HepG2 (cell line): ENCODE measurements at places on chromosomes 13 and 19. TPM values are rescaled to one million over a fixed set of nuclear protein-coding genes. Genes with fewer than 3 reads are reported as not detected.

The SIGLEC12 gene
- total RNA-seq: not detected in 2 replicates

The NDFIP2 gene
- 32.0 and 32.6 TPM in 2 replicates for total RNA-seq

The RAVER1 gene
- 7.9 and 17.7 TPM in 2 replicates for total RNA-seq

The GRIN2D gene
- total RNA-seq: 0.02 TPM in 1 of 2 replicates, not detected in the other

The RAB8A gene
- total RNA-seq: 44.8 and 45.0 TPM in 2 replicates

The ZNF791 gene
- 17.4 and 21.3 TPM in 2 replicates for total RNA-seq

The SHISA7 gene
- not detected in 2 replicates for total RNA-seq

- no peak for DNase-seq
- H3K4me1 ChIP-seq: 0 out of 2 replicates have a peak, but pooled peaks cover 5% of the 10 kb centered on the region
- H3K36me3 ChIP-seq: no peaks in the 10 kb centered on the region
- no peak overlapping the region for H3K27ac ChIP-seq
- peaks cover 1% of the 10 kb centered on the region for H3K27me3 ChIP-seq
- H3K4me3 ChIP-seq: no peak overlapping the region
Measured at GRCh38 chr19:41711376-41712261, 3.2 kb downstream of the CEACAM5 start.

DNA sequence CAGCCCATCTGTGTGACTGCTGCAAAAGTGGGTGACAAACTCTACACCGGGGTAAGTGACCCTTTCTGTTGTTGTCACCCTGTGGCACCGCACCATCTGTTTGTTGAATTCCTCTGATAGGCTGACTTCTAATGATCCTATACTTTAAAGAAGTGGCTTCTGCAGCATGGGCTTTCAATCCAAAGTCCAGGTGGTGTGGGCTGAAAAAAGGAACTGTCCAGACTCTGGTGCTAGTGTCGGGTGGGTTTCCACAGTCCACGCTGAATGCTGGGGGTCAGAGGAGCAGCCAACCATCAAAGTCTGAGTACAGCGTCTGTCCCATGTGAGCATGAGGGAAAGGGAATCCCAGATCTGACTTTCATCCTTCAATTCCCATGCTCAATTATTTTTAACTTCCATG is 31.6 kb upstream of the SPATA13 start:
- no peaks in the 10 kb centered on the region; the same call in none of the 2 replicates for H3K27me3 ChIP-seq
- H3K27ac ChIP-seq: no peak overlapping the region
- no peaks in the 10 kb centered on the region for H3K36me3 ChIP-seq
- no peak for DNase-seq
- peaks cover 62% of the 10 kb centered on the region for H3K4me1 ChIP-seq
- no peak overlapping the region for H3K4me3 ChIP-seq

- DNase-seq: no peak
- no peak overlapping the region for H3K4me3 ChIP-seq
- H3K27ac ChIP-seq: no peak overlapping the region
- H3K36me3 ChIP-seq: no peaks in the 10 kb centered on the region
- peaks cover 18% of the 10 kb centered on the region; the same call in 1 of the 3 replicates for H3K27me3 ChIP-seq
Measured at GRCh38 chr19:14301150-14301549, 80.1 kb upstream of the ADGRE5 start.

GRCh38 chr19:45056831-45057230 is 18.0 kb downstream of the CLASRP start:
- H3K27ac ChIP-seq: no peak overlapping the region
- no peaks in the 10 kb centered on the region for H3K4me1 ChIP-seq
- peaks cover 92% of the 10 kb centered on the region for H3K36me3 ChIP-seq
- no peaks in the 10 kb centered on the region for H3K27me3 ChIP-seq

GRCh38 chr13:113668491-113668971 is 1.5 kb downstream of the GRK1 start:
- H3K4me3 ChIP-seq: no peak overlapping the region
- H3K36me3 ChIP-seq: no peaks in the 10 kb centered on the region
- H3K4me1 ChIP-seq: peaks cover 9% of the 10 kb centered on the region

GRCh38 chr13:44155422-44156293 is 218.0 kb upstream of the SERP2 start:
- no peaks in the 10 kb centered on the region for H3K36me3 ChIP-seq
- H3K4me3 ChIP-seq: no peak overlapping the region
- H3K4me1 ChIP-seq: no peaks in the 10 kb centered on the region
- no peak overlapping the region for H3K27ac ChIP-seq
- no peak for DNase-seq

GRCh38 chr13:75217949-75218348 is 264.0 kb downstream of the TBC1D4 start:
- no peaks in the 10 kb centered on the region; the same call in 1 of the 2 replicates for H3K27me3 ChIP-seq
- DNase-seq: no peak
- no peaks in the 10 kb centered on the region for H3K4me1 ChIP-seq
- no peak overlapping the region for H3K27ac ChIP-seq
- H3K4me3 ChIP-seq: no peak overlapping the region
- H3K36me3 ChIP-seq: no peaks in the 10 kb centered on the region

- H3K36me3 ChIP-seq: no peaks in the 10 kb centered on the region
- no peak for DNase-seq
- no peaks in the 10 kb centered on the region for H3K4me1 ChIP-seq
- H3K27ac ChIP-seq: no peak overlapping the region
- H3K4me3 ChIP-seq: no peak overlapping the region
Measured at GRCh38 chr13:25702386-25702785, 330.6 kb downstream of the ATP8A2 start.

DNA sequence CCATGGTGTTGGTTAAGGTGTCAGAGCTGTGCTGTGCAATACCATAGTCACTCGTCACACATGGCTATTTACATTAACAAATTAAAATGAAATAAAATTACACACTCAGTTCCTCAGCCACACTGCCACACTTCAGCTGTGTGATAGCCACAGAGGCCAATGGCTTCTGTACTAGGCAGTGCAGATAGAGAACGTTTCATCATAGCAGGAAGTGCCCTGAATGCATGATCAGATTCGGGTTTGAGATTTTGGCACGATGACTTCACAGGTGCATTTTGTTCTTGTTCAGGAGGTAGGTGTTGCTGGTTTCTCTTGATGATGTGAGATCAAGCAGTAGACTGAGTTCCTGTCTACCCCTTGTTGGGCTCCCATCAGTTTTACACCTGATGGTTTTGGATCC is 6.5 kb downstream of the ARMC6 start:
- H3K4me1 ChIP-seq: peaks cover 26% of the 10 kb centered on the region
- H3K27ac ChIP-seq: no peak overlapping the region
- DNase-seq: no peak
- H3K27me3 ChIP-seq: no peaks in the 10 kb centered on the region
- H3K4me3 ChIP-seq: no peak overlapping the region

DNA sequence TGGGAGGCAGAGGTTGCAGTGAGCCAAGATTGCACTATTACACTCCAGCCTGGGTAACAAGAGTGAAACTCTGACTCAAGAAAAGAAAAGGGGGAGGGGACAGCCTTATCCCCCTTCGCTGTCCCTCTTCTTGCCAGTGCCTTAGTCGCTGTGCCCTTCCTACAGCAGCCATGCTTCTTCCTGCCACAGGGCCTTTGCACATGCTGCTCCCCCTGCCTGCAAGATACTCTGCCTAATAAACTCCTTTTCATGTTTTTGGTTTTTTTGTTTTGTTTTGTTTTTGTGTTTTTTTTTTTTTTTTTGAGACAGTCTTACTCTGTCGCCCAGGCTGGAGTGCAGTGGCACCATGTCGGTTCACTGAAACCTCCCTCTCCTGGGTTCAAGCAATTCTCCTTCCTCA is 21.4 kb downstream of the NWD1 start:
- no peak overlapping the region for H3K4me3 ChIP-seq
- H3K27me3 ChIP-seq: no peaks in the 10 kb centered on the region
- no peak overlapping the region for H3K27ac ChIP-seq

DNA sequence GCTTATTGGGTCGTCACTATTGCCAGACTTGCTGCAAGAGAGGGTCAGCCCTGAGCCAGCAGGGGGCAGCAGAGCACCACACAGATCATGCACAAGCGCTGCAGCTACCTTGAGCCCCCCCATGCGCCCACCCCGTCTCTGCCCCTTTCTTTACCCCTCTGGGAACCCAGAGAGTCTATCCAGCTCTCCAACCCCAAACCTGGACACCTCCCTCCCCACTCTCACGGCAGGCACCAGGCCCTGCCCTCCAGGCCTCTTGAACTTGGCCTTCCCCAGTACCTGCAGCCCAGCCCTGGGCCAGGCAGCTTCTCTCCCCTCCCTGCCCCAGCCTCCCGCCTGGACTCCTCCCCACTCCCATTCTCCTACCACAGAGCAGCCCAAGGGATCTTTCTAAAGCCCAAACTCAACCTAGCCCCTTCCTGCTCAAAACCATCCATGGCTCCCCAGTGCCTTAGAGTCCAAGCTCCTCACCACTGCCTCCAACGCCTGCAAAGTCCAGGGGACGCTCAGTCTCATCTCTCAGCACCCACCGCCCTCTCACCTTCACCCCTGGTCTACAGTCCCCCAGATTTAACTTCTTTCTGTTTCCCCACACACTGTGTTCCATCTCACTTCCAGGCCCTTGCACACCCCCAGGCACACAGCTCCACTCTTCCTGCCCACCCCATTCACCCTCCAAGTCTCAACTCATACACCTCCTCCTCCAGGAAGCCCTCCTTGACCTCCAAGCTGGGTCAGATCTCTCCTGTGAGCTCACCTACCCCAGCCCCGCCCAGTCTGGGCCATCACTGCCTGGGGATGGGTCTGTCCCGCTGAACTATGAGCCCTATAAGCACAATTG is 9.4 kb upstream of the CEACAM16 start:
- no peaks in the 10 kb centered on the region for H3K27me3 ChIP-seq
- no peak overlapping the region for H3K27ac ChIP-seq
- no peaks in the 10 kb centered on the region for H3K36me3 ChIP-seq
- peak overlapping the region; percentile 52; the same call in 1 of the 2 replicates for H3K4me3 ChIP-seq

DNA sequence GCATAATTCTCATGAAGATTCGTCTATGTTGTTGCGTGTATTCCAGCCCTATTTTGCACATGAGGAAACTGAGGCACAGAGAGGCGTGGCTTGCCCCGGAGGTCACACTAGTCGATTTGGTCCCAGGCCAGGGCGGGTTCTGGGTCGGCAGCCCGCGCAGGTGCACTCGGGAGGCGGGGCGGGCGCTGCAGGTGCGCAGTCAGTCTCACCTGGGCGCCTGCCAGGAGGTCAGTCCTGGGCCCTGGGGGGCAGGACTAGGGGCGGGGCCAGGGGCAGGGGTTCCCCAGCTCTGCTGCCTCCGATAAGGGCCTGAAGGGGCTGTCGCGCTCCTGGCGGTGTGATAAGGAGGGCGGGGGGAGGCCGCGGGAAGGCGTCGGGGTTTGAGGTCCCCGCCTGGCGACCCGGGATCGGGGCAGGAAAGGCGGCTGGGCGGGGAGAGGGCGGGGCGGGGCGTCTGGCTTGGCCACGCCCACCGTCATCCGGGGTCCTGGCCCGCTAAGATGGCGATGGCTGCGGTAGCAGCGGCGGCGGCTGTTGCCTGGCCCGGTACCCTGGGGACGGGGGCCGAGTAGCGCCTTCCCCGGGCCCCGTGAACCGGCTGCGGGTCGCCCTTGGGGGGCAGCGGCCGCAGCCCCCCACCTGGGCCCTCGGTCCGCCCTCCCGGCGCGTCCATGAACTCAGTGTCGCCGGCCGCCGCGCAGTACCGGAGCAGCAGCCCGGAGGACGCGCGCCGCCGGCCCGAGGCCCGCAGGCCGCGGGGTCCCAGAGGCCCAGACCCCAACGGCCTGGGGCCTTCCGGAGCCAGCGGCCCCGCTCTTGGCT is at the start of gene ATG4D:
Gene ATG4D (plus strand): TSS at position 485 of the 822 bp plus-strand sequence. CDS start 187 bp downstream, at position 672.
- H3K27ac ChIP-seq: peak within 1 kb of the TSS; percentile 76
- no peaks in the 10 kb centered on the region for H3K27me3 ChIP-seq
- peak; percentile 41 for DNase-seq
- H3K4me3 ChIP-seq: peak within 1 kb of the TSS; percentile 78
- peaks cover 17% of the 10 kb centered on the region for H3K4me1 ChIP-seq

DNA sequence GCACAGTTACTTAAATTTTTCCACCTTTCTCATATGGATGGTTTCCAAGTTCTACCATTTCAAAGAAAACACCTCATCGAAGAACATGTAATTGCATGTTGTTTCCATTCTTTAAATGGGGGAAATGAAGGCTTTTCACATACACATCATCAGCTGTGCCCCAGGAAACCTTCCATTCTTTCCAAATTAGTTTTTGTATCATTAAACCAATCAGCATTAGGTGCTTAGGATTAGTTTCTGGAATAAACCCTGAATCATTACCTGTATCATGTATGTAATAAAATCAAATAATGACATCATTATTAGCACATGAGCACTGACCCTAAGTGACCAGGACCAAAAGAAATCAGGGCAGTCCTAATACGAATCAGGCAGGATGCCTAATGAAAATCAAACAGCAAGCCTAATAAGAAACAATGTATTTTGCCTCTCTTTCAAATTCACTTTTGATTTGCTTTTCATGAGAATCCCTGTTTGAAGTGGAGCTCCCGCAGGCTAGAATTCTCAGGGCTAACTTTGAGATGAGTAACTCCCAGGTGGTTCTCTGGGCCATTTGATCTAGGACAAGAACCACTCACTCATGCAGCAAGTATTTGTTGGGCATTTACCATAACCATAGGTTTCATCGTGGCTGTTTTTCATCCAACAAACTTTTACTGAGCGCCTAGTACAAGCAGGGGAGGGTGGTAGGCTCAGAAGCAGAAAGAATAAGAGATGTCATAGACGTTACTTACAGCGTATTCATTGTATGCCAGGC is 89.2 kb downstream of the MZT1 start:
- no peak for DNase-seq

- H3K27ac ChIP-seq: no peak overlapping the region
- H3K4me1 ChIP-seq: no peaks in the 10 kb centered on the region
- H3K36me3 ChIP-seq: peaks cover 16% of the 10 kb centered on the region; the same call in 2 of the 3 replicates
- H3K4me3 ChIP-seq: no peak overlapping the region
Measured at GRCh38 chr13:60112771-60113170, 51.0 kb downstream of the DIAPH3 start.
